ENCODE measurements at places on chromosomes 11 and 22.

DNA sequence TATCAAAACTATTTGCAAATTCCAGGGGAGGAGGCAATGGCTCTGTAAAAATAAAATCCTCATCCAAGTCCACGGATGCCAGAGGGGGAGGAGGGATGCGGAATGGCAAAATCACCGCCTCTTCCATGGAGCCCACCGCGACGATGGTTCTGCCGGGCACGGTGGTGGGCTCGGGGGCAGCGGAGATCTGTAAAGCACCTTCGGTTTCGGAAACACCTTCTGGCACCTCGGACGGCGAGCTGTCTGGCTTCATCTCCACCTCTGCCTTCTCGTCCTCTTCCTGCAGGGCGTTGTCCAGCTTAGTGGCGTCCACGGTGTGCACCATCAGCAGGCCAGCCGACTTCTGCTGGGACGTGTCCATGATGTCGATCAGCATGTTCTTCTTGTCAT lies 87.7 kb downstream of the CTTN start:
- no peak for DNase-seq

DNA sequence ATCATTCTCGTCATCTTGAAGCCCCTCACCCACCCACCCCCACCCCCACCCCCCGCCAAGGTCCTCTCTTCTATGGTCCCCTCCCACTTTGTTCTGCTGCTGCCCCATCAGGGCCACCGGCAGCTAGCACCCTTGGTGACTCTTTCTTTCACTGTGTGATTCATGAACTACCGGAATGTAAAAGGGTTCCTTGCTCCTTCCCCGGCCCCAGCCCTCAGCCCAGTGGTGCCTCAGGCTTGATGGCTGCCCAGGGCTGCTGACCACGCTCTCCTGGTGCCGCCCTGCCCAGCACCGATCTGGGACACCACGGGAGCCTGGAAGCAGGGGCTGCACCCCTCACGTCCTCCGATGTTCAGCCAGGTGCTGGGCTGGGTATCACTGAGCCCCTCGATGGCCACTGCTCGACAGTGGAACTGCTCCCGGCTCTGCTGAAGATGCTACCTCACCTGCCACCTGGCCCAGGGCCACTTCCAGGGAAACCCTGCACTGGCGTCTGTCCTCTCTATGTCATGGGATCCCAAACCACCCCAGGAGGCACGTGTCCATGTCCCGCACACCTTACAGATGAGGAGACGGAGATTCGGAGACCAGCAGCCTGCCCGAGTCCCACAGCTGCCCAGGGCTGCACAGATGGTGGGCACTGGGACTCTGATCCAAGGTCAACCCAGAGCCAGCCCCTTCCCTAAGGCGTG lies 39.7 kb downstream of the IGLL5 start:
- DNase-seq: no peak

DNA sequence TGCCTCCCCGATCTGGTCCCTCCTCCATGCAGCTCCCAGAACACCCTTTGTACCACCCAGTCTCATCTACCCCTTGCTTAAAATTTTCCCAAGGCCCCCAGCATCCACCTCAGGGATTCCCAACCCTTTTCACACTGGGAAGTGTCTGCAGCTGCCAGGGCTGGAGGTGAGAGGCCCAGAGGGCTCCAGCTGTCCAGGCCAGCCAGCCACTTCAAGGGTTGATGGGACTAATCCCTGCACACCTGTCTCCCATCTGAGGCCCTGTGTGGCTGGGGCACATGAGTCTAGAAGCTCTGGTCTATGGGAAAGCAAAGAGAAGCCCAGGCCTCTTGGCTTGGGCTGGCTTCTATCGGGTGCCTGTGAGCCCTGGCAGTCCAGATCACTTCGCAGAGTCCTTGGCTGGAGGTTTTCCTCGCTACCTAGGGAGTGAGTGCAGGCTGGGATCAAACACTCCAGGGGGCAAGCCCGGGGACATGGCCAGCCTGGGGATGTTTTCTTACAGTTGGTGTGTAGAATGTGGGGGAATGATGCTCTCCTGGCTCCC lies 41.1 kb upstream of the TPBGL start:
- DNase-seq: no peak

DNA sequence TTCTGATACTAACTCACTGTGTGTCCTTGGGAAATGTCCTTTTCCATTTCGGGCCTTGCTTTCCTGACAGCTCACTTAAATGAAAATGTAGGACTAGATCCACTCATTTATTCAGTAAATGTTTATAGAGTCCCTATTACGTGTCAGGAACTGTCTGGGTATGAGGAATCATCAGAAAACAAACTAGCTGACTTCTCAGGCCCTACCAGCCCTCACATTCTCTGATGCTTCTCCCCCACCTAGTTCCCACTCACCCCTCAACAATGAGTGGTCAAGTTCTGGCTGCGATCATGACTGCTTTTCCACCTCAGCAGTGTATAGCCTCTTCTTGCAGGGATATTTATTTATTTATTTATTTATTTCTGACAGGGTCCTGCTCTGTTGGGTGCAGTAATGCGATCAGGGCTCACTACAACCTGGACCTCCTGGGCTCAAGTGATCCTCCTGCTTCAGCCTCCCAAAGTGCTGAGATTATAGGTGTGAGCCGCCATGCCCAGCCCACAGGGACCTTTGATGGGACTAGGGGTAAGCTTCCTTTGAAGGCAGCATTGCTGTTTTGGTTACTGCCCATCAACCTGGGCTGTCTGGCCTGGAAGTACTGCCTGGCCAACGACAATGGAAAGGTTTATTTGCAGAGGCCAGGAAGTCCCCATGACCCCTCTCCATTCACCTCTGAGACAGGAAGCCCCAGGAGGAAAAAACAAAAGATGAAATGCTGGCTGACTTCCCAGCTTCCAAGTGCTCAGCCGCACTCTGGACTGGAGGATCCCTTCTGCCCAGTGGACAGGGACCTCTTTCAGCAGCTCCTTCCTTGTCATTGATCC lies 33.1 kb upstream of the POLD3 start:
- DNase-seq: no peak

GRCh38 chr11:40204228-40204627 lies 1255.2 kb downstream of the LRRC4C start:
- DNase-seq: no peak

DNA sequence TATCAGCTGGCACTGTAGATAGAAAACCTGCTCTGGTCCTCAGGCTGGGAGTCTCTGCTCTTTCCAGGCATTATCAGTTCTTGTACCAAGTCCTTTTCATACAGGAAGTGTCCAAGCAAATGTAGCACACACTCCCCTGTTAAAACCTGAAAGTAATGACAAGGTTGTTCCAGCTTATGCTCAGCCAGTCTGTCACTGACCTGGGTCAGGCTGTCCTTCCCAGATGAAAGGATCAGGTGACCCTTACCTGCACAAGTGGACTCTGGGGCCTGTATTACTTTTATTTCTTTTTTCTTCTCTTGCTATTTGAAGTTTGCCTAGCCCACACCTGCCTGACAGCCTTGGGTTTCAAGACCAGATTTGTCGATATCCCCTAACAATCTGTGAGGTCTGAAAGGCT lies 156.3 kb upstream of the SESN3 start:
- no peak for DNase-seq

DNA sequence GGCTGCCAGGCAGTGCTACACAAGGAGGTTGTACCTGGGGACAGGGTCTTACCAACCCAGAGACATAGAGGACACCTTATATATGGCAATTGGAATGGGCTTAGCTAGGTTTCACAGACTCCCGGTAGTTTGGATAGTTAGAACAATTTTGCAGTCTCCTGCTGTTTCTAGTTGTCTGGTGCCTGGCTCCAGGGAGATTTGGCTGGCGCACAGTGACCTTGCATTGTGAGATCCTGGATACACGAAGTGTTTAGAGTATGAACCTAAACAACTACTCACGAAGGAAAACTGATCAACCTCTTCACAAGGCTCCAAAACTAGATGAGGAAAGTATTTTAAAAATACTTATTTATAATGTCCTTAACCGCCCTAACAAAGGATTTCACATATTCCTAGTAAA lies 614.7 kb downstream of the FAM181B start:
- DNase-seq: no peak

DNA sequence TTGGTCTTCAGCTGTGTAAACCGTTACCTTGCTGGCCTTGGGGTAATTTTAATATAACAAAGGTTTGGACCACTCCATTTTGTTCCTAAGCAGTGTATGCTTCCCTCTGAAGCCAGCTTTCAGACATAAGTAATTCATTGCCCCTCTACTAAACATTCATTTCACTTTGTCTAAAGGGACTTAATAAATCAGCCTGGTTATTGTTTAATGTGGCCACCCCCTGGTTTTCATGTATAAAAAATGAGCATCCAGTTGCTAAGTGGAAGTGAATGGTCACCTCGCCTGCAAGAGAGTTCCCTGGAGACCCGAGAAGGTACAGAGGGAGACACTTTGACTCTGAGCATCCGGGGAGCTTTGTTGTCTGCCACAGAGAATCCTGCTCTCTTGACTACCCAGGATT lies 3.9 kb downstream of the ABTB2 start:
- DNase-seq: no peak

DNA sequence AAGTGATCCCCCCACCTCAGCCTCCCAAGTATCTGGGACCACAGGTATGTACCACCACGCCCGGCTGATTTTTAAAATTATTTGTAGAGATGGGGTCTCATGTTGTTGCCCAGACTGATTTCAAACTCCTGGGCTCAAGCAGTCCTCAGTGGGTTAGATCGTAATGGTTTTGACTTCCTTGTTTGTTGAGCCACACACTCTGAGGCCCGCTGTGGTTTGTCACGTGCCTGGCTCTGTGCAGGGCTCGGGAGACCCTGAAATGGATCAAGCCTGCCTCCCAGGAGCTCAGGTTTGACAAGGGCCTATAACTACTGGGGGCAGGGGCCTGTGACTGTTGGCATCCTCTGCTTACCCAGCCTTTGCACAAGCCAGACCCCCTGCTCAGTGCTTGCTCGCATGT lies 68.1 kb downstream of the MPPED1 start:
- no peak for DNase-seq

GRCh38 chr11:27857588-27857987 lies 157.3 kb upstream of the BDNF start:
- no peak for DNase-seq

- DNase-seq: no peak
Observed at GRCh38 chr22:37370306-37370979, 56.8 kb downstream of the ELFN2 start.

DNA sequence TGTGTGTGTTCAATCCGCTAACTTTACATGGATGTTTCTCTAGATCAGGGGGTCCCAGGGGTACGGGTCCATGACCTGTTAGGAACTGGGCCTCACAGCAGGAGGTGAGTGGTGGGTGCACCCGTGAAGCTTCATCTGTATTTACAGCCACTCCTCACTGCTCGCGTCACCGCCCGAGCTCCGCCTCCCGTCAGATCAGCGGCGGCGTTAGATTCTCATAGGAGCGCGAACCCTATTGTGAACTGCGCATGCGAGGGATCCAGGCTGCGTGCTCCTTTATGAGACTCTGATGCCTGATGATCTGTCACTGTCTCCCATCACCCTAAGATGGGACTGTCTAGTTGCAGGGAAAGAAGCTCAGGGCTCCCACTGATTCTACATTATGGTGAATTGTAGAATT lies 31.9 kb downstream of the MRGPRD start:
- no peak for DNase-seq

DNA sequence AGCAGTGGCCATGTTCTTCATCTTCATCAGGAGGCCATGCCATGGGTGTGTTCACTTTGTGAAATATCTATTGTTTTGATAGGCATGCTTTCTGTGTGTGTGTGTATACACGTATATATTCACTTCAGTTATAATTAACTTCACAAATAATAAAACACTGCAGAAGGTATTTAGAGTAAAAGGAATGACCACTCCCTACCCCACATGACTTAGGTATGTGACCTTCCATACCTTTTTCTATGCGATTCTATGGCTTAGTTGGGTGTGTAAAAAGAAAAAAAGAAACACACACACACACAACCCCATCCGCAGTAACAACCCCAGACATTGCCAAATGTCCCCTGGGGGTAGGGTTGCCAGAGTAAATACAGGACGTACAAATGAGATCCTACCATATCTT lies 72.0 kb downstream of the CYTH4 start:
- DNase-seq: no peak

- no peak for DNase-seq
Observed at GRCh38 chr11:102386136-102386734, 39.2 kb downstream of the BIRC2 start.

DNA sequence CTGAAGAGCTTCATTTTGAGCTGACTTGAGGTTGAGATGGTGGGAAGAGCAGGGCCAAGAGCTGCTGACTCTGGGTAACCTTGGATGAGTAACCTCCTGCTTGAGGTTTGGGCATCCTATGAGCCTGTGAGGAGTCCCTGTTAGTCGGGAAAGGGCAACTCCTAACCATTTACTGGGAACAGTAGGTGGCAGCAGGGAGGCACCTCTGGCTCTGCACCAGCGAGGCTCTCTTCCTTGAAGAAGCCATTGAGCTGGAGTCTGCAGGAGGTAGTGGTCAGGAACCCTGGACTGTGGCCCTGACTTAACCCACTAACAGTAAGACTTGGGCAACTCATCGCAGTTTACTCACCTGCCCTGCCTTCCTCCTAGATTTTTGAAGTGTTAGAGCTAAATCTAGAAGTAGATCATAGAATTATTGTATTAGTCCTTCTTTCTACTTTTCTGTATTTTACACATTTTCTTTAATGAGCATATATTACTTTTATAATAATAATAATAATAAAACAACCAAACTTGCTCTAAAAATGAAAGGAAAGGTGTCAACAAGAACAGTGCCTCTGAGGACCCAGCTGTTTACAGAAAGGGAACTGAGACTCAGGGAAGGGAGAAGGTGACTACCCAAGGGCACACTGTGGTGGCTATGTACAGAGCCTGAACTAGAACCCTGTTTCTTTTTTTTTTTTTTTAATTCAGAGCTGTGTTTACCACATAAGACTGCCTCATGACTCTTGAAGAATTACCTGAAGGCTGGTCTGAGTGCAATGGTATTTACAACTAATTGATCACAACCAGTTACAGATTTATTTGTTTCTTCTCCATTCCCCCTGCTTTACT lies 47.5 kb downstream of the MEI1 start:
- DNase-seq: peak; percentile 76

- DNase-seq: no peak
Observed at GRCh38 chr11:19228968-19229367, 11.8 kb downstream of the E2F8 start.

GRCh38 chr11:13772223-13773046 lies 104.0 kb downstream of the FAR1 start:
- DNase-seq: peak; percentile 90

All from hematopoietic multipotent progenitor cell treated with erythropoietin and hydrocortisone succinate and interleukin-3 and kit ligand, for 8 days (in vitro differentiated cells).